Frontal cortex (tissue), 4 donors: ENCODE measurements at places on chromosomes 13 and 19. TPM values are rescaled to one million over a fixed set of nuclear protein-coding genes. Genes with fewer than 3 reads are reported as not detected.

GRCh38 chr13:39501702-39502324, 101.2 kb downstream of the LHFPL6 start:
- DNase-seq, result no peak

DNA sequence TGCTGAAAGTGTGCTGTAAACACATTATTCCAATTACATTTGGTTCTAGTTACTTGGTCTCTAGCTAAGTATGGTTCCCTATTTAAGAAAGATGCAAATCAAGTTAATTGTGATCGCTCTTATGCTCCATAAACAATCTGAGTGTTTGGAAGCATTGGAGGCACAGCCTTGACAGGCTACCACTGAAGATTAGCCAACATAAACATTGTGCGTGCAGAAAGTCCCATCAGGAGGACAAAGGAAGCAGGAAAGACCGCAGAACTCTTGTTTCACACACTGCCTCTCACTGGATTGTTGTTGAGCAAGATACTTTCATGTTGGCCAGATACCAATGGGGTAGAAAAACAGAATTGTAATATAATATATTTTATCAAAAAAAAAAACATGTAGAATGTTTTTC, 814.4 kb downstream of the EFNB2 start:
- no peak for DNase-seq

DNA sequence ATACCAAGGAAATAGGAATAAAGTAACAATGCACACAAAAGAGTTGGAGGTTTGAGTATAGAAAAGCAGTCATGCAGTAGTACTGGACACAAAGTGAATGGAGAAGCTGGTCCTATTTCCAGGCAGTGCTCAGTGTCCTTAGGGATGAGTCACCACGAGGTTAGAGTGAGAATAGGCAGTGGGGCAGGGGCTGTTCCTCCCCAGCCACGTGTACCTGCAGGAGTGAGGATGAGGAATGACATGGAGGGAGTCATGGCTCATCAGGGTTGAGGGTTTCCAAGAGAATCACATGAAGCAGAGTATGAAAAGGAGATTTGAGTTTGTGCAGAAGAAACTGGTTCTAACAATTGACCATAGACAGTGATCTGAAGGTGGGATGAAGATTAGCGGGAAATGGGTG, 74.8 kb upstream of the ZNF835 start:
- DNase-seq, result no peak

SLAIN1 gene
- total RNA-seq, result 506 TPM

LENG9 gene
- 4.5 TPM for total RNA-seq

ATXN8OS gene
- total RNA-seq, result 1.6 TPM
